Osteoblast (primary cell): ENCODE measurements at places on chromosomes 16 and 17. TPM values are rescaled to one million over a fixed set of nuclear protein-coding genes. Genes with fewer than 3 reads are reported as not detected.

The FHOD1 gene
- 27.4 and 28.2 TPM in 2 replicates for total RNA-seq

The MGAT5B gene
- total RNA-seq, result 0.36 and 0.59 TPM in 2 replicates

The SOCS1 gene
- 1.1 and 1.8 TPM in 2 replicates for total RNA-seq

The CACNG3 gene
- not detected in 2 replicates for total RNA-seq

The OMG gene
- total RNA-seq, result 0.72 and 0.88 TPM in 2 replicates

GRCh38 chr16:55597928-55598327 lies 31.4 kb downstream of the CAPNS2 start:
- no peak for DNase-seq
- no peaks in the 10 kb centered on the region for H3K4me1 ChIP-seq
- H3K27ac ChIP-seq, result no peak overlapping the region
- no peaks in the 10 kb centered on the region for H3K36me3 ChIP-seq
- H3K4me3 ChIP-seq, result no peak overlapping the region

DNA sequence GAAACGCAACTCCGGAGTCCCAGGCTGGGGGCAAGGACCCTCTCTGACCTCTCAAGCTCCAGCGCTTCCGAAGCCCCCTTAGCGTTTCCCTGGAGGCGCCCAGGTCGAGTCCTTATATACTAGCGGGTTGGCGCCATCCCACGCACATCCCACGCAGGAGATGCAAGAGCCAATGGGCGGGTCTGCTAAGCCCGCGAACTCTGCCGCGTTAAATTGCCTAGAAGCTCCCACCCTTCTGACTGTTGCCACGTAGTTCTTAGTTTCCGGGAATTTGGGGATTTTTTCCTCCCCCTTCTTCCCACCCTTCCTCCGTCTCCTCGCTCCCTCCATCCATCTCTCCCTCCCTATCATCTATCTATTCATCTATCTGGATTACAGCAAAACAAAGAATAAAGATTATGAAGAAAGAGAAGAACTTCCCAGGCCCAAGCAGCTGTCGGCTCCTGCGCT lies at the start of gene SLFN11:
Gene SLFN11, minus strand, starts transcription at position 88 of the 450 bp plus-strand sequence. CDS start 9,814 bp downstream, outside the sequence.
- peak; percentile 79 for DNase-seq
- peak within 1 kb of the TSS; percentile 84 for H3K4me3 ChIP-seq
- peak within 1 kb of the TSS; percentile 98 for H3K27ac ChIP-seq
- no peaks in the 10 kb centered on the region for H3K4me1 ChIP-seq
- peaks cover 3% of the 10 kb centered on the region for H3K27me3 ChIP-seq
- peaks cover 2% of the 10 kb centered on the region for H3K36me3 ChIP-seq

- H3K4me1 ChIP-seq, result no peaks in the 10 kb centered on the region
- peaks cover 5% of the 10 kb centered on the region for H3K27me3 ChIP-seq
- no peak overlapping the region for H3K4me3 ChIP-seq
- DNase-seq, result no peak
Observed at GRCh38 chr16:81873843-81874752, 95.0 kb downstream of the PLCG2 start.

DNA sequence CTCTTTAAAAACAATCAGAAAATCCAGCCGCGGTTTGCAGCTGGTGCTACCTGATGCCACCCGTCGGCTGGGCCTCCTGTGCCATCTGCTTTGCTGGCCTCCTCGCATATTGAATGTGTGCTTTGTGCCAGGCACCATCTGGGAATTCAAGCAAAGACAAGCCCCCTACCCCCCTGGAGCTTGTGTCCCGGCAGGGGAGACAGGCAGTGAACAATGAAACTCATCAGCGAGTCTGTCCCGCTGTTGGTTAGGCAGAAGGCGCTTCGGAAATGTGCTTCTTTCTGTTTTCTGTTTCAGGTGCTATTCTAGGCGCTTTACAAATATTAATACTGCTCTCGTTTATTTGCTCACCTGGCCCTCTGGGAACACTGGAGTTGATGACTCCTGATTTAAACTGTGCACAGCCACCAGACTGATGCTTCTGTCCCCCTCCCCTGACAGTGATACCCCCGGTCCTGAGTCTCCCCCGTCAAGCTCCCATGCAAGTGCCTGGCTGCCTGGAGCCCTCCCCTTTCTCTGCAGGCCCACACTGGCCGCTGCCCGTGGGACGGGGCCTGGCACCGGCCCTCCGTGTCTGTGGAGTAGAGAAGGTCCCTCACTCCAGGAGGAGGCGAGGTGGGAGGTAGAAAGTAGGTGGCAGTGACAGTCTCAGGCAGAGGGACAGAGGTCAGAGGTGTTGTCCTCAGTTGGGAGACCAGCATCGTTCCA lies 126.1 kb upstream of the PLCG2 start:
- DNase-seq, result no peak
- no peak overlapping the region for H3K27ac ChIP-seq
- no peaks in the 10 kb centered on the region for H3K27me3 ChIP-seq
- peaks cover 4% of the 10 kb centered on the region for H3K36me3 ChIP-seq

DNA sequence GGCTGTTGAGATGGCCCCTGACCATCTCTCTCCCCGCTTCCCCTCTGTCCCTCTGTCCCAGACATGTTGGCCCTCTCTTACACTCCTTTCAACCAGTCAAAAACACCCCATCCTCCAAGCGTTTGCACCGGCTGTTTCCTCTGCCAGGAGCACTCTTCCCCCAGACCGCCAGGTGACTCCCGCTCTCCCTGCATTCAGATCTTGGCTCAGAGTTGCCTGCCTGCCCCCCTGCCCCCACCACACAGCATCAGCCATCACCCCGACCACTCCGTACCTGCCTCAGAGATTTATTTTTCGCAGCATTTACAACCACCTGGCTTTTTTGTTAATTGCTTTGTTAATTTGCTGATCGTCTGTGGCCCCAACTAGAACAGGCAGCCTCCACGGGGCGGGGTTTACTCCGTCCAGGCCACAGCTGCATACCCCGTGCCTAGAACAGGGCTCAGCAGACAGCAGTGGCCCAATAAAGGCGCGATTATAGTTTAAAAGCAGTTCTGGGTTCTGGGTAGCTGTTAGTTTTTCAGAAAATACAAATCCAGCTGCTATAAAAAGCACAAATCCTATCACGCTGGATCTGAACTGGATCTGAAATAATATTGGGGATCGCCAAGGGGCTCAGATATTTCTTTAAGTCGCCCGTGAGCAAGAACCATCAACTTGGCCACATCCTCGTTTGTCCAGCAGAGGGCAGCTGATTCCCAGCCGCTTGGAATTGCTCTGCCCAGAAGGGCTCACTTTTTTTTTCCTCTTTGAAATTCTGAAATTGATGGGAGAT lies 173.6 kb downstream of the IRF8 start:
- no peak overlapping the region for H3K4me3 ChIP-seq
- no peaks in the 10 kb centered on the region for H3K4me1 ChIP-seq
- H3K36me3 ChIP-seq, result no peaks in the 10 kb centered on the region

DNA sequence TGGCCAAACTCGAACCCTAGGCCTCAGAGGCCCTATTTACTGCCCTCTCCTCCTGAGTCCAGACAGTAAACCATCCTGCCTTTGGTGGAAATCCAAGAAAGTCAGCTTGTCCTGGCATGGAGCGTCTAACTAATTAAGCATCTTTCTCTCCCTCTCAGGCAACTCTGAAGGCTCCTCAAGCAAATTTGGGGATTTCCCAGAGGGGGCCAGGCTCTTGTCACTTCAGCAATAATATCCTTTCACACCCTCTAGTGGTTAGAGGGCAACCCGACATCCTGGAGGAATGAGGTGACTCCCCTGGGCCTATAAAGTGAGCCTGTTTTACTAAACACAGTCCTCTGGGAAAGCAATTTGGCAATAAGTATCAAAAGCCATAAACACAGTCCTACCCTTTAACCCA lies 60.4 kb downstream of the NOG start:
- no peaks in the 10 kb centered on the region for H3K4me1 ChIP-seq
- H3K27ac ChIP-seq, result no peak overlapping the region
- H3K27me3 ChIP-seq, result no peaks in the 10 kb centered on the region
- H3K4me3 ChIP-seq, result no peak overlapping the region
- H3K36me3 ChIP-seq, result no peaks in the 10 kb centered on the region
- DNase-seq, result no peak

- no peaks in the 10 kb centered on the region for H3K4me1 ChIP-seq
- DNase-seq, result no peak
- H3K36me3 ChIP-seq, result no peaks in the 10 kb centered on the region
- H3K27me3 ChIP-seq, result peaks cover 16% of the 10 kb centered on the region
- H3K4me3 ChIP-seq, result no peak overlapping the region
Observed at GRCh38 chr17:77704048-77704815, 254.3 kb upstream of the TNRC6C start.

DNA sequence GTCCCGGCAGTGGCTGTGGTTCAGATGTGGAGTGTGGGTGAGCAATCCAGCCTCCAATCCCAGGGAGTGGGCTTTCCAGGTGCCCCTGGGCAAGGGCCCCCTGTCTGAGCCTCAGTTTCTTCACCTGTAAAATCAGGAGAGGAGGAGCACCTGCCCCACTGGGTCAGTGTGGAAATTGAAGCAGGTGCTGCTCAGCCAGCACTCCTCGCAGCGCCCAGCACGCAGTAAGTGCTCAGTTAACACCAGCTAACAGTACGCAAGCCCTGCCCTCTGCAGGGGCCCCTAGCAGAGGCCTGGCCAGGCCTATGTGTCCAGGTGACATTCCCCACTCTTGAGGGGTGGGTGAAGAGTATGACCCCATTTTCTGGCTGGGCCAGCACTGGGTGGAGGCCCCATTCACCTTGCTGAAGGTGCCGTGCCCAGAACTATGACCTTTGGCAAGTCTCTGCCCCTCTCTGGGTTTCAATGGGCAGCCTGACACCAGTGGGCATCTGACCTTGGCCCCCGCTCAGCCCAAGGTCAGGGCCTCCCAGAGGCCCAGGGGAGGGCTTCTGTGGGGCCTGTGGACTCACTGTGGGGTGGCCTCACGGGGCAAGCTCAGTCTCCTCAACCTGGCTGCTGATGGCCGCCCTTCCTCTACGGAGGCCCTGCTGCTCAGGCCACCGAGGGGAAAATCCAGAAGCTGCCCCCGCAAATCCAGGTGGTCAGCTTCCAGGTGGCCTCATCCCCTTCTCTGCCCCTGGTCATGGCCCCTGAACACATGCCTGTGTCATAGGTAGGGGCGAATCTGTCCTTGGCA lies 2.5 kb downstream of the MTSS2 start:
- peak; percentile 90 for DNase-seq
- peaks cover 58% of the 10 kb centered on the region for H3K4me1 ChIP-seq
- H3K27ac ChIP-seq, result peak overlapping the region; percentile 71

GRCh38 chr16:86530251-86531190 lies 20.2 kb downstream of the FOXF1 start:
- H3K4me1 ChIP-seq, result peaks cover 4% of the 10 kb centered on the region
- peak; percentile 34 for DNase-seq
- H3K27ac ChIP-seq, result no peak overlapping the region

DNA sequence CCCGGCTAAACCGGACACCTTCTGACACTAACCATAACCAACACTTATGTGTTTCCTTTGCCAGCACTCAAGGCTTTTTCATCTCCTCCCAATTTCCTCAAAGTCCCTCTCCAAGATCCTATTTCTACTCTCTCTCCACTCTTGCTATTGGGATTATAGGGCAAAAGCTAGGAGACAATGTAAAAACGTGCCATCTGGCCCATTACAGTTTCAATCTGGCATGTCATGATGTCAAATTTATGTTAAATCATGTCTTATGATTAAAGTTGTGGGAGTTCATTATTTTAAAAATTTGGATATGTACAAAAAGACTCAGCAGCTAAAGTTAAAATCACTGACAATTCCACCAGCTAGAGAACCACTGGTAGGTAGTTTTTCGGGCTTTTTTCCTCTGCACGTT lies 77.3 kb downstream of the ZFHX3 start:
- no peak for DNase-seq
- peaks cover 9% of the 10 kb centered on the region for H3K36me3 ChIP-seq
- H3K27ac ChIP-seq, result no peak overlapping the region
- H3K4me1 ChIP-seq, result no peaks in the 10 kb centered on the region
- no peaks in the 10 kb centered on the region for H3K27me3 ChIP-seq

GRCh38 chr17:71237903-71238538 lies 882.8 kb upstream of the SOX9 start:
- peaks cover 5% of the 10 kb centered on the region for H3K4me1 ChIP-seq
- H3K4me3 ChIP-seq, result no peak overlapping the region
- H3K27ac ChIP-seq, result no peak overlapping the region
- no peaks in the 10 kb centered on the region for H3K36me3 ChIP-seq
- H3K27me3 ChIP-seq, result no peaks in the 10 kb centered on the region

GRCh38 chr16:72410492-72410891 lies 238.5 kb upstream of the PMFBP1 start:
- no peak overlapping the region for H3K4me3 ChIP-seq
- no peaks in the 10 kb centered on the region for H3K36me3 ChIP-seq
- no peaks in the 10 kb centered on the region for H3K27me3 ChIP-seq

GRCh38 chr17:5672815-5673430 lies 88.6 kb upstream of the NLRP1 start:
- H3K27ac ChIP-seq, result no peak overlapping the region
- DNase-seq, result no peak
- no peaks in the 10 kb centered on the region for H3K4me1 ChIP-seq
- no peaks in the 10 kb centered on the region for H3K36me3 ChIP-seq
- peaks cover 20% of the 10 kb centered on the region for H3K27me3 ChIP-seq

DNA sequence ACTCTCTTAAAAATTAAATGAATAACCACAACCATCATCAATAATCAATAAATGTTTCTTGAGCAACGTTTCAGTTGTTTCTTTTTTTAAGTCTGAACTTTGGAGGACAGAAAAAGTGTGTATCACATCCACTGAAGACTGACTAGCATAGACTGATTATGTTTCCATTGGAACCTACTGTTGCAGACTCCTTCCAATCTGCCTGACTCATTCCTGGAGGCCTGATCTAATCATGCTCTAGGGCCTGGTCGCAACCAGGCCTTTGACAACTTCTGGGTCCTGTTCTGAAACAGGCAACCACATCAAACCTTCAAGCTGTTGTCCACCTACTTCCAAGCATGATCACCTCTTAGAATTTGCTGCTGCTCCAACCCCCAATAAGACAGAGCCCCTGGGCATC lies 109.2 kb upstream of the NUDT7 start:
- H3K27me3 ChIP-seq, result no peaks in the 10 kb centered on the region
- no peaks in the 10 kb centered on the region for H3K4me1 ChIP-seq
- no peaks in the 10 kb centered on the region for H3K36me3 ChIP-seq
- DNase-seq, result no peak

DNA sequence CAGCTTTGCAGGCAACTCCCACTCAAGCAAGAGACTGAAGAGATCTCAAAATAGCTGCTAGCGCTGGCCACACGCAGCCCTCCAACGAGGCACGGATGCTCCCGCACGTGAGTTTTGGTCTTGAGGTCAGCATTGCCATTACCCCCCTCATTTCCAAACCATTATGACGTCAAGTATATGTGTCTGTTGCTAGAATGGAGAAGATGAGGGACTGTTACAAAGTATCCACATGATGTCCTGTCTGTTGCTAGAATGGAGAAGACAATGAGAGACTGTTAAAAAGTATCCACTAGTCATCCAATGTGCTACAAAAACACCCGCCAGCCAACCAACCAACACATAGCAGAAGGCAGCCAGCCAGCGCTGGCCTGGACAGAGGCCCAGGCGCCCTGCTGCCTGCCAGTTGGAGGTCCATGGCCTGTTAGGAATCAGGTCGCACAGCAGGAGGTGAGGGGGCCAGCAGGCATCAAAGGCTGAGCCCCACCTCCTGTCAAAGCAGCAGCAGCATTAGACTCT lies 24.8 kb downstream of the KLHDC4 start:
- no peak overlapping the region for H3K4me3 ChIP-seq
- no peaks in the 10 kb centered on the region for H3K4me1 ChIP-seq
- peaks cover 8% of the 10 kb centered on the region for H3K36me3 ChIP-seq
- H3K27me3 ChIP-seq, result no peaks in the 10 kb centered on the region
- H3K27ac ChIP-seq, result peak overlapping the region; percentile 42
- peak; percentile 87 for DNase-seq
